ENCODE measurements at places on chromosomes 13 and 19. TPM values are rescaled to one million over a fixed set of nuclear protein-coding genes. Genes with fewer than 3 reads are reported as not detected.

TLE6 gene
- total RNA-seq = 5.1 TPM

RCBTB2 gene
- total RNA-seq = 9.4 TPM

SULT2A1 gene
- total RNA-seq = not detected

PET100 gene
- 19.0 TPM for total RNA-seq

ZNF880 gene
- total RNA-seq = 16.8 TPM

RASIP1 gene
- total RNA-seq = 32.3 TPM

OR10H1 gene
- total RNA-seq = not detected

ZNF180 gene
- total RNA-seq = 6.0 TPM

PCSK4 gene
- total RNA-seq = 1.1 TPM

LRRC8E gene
- 6.8 TPM for total RNA-seq

RPL28 gene
- 328 TPM for total RNA-seq

PSG7 gene
- not detected for total RNA-seq

APOE gene
- total RNA-seq = 262 TPM

ZNF433 gene
- 2.5 TPM for total RNA-seq

ZNF626 gene
- total RNA-seq = 9.1 TPM

TSHZ3 gene
- 3.7 TPM for total RNA-seq

ITGBL1 gene
- 0.73 TPM for total RNA-seq

CYP4F2 gene
- not detected for total RNA-seq

FGF14 gene
- 0.46 TPM for total RNA-seq

SRRM5 gene
- total RNA-seq = not detected

LILRB5 gene
- not detected for total RNA-seq

SIGLEC8 gene
- total RNA-seq = not detected
